ENCODE measurements at places on chromosomes 1 and 21.

DNA sequence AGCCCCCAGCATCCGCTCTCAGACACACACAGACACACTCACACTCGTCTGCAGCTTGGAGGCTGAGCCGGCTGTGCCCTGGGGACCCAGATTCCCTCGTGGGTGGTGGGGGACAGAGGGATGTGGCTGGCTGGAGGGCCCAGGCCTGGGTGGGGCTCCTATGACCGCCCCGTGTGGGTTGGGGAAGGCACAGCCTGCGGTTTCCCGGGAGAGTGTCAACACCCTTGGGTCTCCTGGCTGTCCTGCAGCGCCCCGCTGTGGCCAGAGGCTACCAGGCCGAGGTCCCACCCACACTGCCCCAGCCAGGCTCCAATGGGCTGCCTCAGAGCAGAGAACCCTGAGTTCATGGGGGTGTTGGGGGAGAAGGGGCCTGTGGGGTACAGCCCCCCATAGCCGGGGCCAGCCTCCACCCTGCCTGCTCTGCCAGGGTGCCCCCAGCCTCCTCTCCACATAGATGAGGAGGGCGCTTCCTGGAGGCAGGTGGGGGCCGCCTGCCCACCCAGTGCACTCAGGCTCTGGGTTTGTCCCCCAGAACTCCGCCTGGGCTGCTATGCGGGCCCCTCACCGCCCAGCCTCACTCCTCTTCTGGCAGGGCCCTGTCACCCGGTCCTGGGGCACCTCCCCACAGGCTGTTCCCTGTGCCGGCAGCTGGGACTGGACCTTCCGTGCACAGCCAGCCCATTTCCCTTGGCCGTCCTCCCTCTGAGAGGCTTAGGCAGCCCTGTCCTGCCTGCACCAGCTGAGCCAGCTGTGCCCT is at the start of gene TTC34:
TTC34 (minus strand) TSS at position 159 of the 757 bp plus-strand sequence. CDS start 866 bp downstream, outside the sequence.
- DNase-seq: no peak

DNA sequence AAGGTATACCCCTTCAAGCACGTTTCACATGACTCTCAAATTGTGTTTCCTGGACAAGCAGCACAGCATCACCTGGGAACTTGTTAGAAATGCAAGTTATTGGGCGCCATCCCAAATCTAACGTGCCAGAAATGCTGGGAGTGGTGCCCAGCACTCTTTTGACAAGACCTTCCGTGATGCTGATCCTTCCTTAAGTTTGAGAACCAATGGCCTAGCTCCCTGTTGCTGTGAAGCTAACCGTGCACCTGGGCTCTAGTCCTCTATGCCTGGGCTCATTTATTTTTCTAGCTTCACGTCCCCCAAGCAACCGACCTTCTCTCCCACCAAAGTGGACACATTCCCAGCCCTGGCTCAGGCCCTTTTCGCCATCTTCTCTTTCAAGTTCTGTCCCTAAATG is 4.3 kb downstream of the BEST4 start:
- DNase-seq: no peak

- DNase-seq: no peak
Observed at GRCh38 chr1:29524285-29525065, 288.2 kb downstream of the PTPRU start.

- no peak for DNase-seq
Observed at GRCh38 chr1:234525099-234525799, 46.3 kb upstream of the TARBP1 start.

- no peak for DNase-seq
Observed at GRCh38 chr1:41724926-41725325, 193.8 kb downstream of the HIVEP3 start.

- DNase-seq: no peak
Observed at GRCh38 chr1:31135973-31136600, 70.6 kb upstream of the PUM1 start.

DNA sequence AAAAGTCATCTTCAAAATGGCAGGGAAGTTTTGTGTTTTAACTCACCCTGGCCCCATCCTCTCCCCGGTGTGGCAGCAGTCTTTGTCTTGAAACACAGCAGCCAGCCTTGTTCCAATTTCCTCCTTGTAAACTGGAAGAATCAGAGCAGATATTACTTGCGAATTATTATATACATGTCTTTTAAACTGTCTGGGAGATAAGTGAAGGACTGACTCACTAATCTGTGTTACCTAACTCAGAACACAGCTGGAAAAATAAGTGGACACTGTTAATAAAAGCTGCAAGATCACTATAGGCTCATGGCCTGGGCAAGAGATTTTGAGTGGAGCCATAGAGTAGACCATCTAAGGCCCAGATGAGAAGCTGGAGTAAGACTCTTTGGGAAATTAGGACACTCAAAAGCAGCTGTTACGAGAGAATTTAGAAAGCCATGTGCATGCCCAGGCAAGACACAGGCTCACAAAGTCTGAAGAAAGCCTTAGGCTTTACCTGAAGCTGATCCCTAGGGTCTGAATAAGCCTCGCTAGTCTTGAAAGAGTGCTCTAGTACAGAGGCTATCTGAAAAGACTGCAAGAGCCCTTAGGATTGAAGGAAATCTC is 233.0 kb upstream of the RAB4A start:
- DNase-seq: no peak

- DNase-seq: no peak
Observed at GRCh38 chr1:116763116-116763786, 9.0 kb downstream of the CD2 start.

- DNase-seq: no peak
Observed at GRCh38 chr21:46126309-46127238, 28.7 kb downstream of the COL6A2 start.

- no peak for DNase-seq
Observed at GRCh38 chr1:170073893-170074249, 624 bp downstream of the KIFAP3 start.

DNA sequence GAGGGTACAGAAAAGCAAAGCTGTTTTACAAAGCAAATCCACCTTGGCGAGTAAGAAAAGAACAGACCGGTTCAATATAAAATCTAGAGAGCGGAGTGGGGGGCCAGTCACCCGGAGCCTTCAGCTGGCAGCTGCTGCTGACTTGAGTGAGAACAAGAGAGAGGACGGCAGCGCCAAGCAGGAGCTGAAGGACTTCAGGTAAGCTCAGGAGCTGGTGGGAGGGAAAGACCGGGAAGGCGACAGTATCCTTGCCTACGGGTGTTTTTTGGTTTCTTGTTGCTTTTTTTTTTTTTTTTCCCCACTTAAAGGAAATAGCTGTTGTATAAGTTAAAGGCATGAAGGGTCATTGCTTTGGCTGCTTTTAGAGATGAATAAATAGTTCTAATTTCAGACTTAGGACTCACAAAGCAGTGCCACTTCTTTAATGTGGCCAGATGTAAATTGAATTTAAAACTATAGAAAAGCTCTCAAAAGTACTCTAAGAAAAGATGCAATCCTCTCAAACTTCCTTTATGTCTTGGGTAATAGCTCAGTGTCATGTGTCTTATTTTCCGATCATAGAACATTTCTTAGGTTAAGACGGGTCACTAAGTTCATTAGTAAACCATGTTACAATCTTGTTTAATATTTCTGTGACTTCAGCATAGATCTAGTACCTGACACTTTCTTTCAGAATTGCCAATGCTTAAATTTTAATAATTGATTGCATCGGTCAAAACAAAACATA is 82.8 kb downstream of the PRDM2 start:
- DNase-seq: no peak

GRCh38 chr1:177116941-177117340 is 47.6 kb downstream of the ASTN1 start:
- no peak for DNase-seq
